ENCODE measurements at places on chromosomes 7 and 10. TPM values are rescaled to one million over a fixed set of nuclear protein-coding genes. Genes with fewer than 3 reads are reported as not detected.

DNA sequence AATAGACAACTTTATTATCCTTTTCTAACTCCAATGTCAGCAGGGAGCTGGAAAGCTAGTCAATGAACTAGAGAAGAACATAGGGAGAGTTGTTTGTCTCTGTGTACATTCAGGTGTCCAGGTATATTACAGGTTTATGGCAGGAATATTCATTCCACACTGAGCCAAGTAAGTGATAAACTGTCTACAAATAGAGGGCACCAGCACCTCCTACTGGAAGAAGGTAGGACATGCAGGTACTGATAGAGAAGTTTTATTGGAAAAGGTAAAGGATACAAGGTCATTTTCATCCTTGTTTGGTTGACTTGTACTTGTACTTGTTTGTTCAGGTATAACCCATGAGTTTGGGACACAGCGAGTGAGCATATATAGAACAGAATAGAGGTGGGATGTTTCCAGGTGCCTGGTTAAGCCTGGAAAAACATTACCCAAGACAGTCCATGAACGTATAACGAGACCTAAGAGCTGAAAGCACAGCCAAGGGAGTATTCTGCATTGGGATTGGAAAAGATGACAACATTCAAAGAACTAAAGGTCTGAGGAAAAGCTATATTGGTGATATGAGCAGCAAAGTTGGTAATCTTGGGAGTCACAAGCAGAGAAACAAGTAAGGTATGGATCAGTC lies 61.4 kb upstream of the PPP1R3C start:
- peak; percentile 50 for DNase-seq

DNA sequence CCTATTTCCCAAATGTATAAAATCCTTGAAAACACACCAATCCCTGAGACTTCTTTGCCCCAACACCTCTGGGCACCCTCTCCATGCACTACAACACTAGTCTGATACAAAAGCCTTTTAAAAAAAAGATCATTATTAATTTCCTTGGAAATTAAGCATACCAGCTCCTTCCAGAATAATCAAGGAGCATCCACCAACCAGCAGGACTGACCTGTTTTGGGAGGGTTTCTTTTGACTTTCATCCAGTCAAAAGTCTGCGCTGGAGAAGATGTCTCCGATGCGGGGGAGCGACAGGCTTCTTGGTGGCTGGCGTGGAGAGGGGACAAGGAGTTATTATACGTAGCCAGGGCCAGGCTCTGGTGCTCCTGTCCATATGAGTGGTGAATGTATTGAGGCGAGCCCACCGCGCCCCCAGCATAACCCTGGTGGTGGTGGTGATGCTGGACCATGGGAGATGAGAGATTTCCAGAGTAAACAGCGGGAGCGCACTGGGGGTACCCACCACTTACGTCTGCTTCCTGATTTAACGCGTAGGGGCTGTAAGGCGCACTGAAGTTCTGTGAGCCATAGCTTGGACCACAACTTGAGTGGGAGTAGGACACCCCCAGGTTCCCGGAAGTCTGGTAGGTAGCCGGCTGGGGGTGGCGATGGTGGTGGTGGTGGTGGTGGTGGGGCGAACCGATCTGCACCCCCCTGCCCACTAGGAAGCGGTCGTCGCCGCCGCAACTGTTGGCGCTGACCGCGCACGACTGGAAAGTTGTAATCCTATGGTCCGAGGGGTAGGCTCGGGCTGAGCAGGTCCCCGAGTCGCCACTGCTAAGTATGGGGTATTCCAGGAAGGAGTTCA lies 527 bp downstream of the HOXA1 start:
- DNase-seq: no peak

The OR2A1 gene
- 0.26 TPM for total RNA-seq

- DNase-seq: no peak
Measured at GRCh38 chr7:129468087-129468486, 33.9 kb downstream of the STRIP2 start.

DNA sequence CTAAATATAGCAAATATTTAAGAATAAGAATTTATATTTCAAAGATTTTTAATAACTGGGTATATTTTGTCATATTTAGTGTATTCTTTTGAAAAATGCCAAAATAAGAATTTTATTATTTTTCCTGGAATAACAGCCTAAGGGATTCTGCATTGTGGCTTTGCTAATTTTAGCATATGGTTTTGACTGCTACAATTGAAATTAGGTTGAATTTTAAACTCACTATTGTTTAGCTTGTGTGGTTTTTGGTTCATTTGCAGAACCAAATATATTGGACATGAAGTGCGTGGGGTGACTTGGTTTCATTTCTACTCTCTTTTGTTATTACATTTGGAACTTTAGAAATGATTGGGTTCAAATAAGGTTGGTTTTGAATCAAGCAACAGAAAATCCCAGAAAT lies 35.5 kb downstream of the ZNF273 start:
- no peak for DNase-seq
